Stimulated activated CD8-positive, alpha-beta memory T cell treated with anti-CD3 and anti-CD28 coated beads, Interleukin-15, amount 100 ng/mL, for 48 hours (primary cell): ENCODE measurements at places on chromosomes 5 and 9.

GRCh38 chr9:98210435-98210834, 18.0 kb upstream of the CORO2A start:
- no peak for DNase-seq

DNA sequence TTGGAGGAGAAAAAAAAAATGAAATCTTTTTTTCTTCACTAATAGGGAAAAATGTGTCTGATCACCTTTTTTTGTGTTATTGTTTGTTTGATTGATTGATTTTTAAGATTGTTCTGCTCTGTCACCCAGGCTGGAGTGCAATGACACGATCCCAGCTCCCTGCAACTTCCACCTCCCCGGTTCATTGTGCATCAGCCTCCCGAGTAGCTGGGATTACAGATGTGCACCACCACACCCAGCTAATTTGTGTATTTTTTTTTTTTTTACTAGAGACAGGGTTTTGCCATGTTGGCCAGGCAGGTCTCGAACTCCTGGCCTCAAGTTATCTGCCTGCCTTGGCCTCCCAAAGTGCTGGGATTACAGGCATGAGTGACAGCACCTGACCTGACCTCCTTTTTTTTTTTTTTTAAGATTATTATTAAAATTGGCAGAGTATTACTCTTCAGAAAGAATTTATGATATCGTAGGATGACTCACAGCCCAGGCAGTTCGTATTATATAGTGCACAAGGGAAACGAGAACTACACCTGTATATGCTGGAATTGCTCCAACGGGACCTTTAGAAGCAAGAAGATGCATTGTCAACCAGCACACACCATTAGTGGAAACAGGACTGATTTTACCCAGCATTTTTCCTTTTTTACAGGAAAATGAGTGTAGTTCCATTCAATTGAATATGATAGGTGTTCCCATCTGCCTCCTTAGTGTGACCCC, 27.7 kb downstream of the FUBP3 start:
- no peak for DNase-seq

- DNase-seq, result no peak
Observed at GRCh38 chr5:40271476-40271875, 408.2 kb upstream of the PTGER4 start.

GRCh38 chr5:169088028-169088725, 212.8 kb downstream of the SLIT3 start:
- no peak for DNase-seq

DNA sequence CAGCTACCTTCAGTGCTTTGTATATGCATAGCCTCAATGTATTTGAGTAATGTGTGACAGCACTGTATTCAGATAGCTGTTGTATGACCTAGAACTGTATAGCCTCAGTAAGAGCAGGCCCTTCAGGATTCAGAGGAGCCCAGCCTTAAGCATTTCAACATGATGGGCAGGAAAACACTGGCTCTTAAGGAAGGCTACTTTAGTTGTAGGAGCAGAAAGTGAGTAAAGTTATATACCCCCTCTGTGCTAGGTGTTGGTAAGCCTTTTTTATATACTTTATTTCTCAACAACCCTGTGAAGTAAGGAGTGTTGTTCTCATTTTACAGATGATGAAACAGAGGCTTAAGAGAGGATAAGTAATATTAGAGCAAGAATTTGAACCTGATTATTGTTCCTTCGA, 1.5 kb upstream of the GPR21 start:
- no peak for DNase-seq

DNA sequence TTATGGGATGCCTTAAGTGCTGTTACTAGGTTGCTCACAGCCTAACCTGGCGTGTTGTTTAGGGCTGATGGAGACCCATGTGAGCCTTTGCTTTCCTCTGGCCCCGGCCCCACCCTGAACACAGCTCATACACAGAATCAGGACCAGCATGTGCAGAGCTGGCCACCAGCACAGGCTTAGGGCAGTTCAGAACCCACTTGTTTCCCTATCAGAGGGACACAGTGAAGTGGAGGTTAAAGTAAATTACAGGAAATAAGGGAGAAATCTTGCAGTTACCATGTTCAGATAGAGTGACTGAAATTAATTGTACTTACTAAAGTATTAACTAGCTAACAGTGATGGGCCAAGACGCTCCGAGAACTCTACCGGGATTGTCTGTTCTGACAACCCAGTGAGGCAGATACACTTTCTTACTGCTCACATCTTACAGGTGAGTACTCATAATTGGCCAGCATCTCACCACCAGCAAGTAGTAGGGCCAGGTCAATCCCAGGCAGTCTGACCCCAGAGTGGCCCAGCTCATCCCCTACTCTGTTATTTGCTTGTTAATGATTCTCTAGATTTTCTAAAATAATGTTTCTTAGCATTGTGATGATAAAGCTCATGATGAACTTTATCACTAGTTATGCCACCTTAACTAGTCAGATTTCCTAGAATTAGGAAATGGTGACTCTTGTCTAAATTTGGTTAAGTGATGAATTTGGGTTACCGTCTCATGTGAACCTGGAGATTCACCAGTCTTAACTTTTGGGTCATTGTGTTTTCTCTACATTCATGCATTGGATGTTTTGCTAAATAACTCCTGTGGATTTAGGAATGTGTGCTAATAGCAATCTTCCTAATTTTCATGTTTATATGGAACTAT, 15.4 kb downstream of the CCT5 start:
- DNase-seq, result no peak

- DNase-seq, result no peak
Observed at GRCh38 chr5:141434006-141434405, 3.7 kb downstream of the PCDHGA12 start.

DNA sequence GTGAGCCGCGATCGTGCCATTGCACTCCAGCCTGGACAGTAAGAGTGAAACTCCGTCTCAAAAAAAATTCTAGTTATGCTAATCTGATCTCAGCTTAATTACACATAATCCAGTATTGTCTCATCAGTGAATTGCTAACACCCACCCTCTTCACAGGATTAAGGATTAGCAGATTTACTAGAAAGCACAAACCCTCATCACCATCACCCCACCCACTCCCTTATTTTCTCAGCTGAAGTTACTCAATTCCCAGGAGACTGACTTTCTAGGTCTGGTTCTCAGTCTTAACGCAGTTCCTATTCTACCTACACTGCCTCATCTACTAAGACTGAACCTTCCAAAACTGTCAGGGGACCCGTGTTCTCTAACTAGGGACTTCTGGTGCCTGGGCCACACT, 9.0 kb downstream of the TOR1B start:
- no peak for DNase-seq

DNA sequence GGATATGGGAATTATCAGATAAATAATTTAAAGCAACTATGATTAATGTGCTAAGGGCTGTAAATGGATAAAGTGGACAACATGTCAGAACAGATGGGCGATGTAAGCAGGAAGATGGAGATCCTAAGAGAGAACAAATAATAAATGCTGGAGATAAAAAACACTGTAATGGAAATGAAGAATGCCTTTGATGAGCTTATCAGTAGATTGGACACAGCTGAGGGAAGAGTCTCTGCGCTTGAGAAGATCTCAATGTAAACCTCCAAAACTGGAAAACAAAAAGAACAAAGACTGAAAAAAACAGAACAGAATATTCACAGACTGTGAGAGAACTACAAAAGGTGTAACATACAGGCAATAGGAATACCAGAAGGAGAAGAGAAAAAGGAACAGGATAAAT, 102.5 kb downstream of the ANKRD55 start:
- no peak for DNase-seq

- no peak for DNase-seq
Observed at GRCh38 chr5:23684103-23684502, 176.7 kb downstream of the PRDM9 start.

- no peak for DNase-seq
Observed at GRCh38 chr9:119803679-119804078, 434.4 kb upstream of the BRINP1 start.

- no peak for DNase-seq
Observed at GRCh38 chr9:36862206-36863145, 171.6 kb downstream of the PAX5 start.

GRCh38 chr9:11103525-11103924, 490.7 kb upstream of the PTPRD start:
- no peak for DNase-seq

- no peak for DNase-seq
Observed at GRCh38 chr5:103472265-103472664, 90.3 kb downstream of the NUDT12 start.
